A549 treated with AZD2906 at 1 μM for 4 hours (cell line): ENCODE measurements at places on chromosomes 6 and 20. TPM values are rescaled to one million over a fixed set of nuclear protein-coding genes. Genes with fewer than 3 reads are reported as not detected.

WFDC12 gene
- total RNA-seq: not detected in 5 replicates

CFAP61 gene
- total RNA-seq: 0.26 to 0.47 TPM (median 0.44 TPM) in 5 replicates

RAD21L1 gene
- total RNA-seq: not detected in 5 replicates

GRM1 gene
- total RNA-seq: 0.01 to 0.03 TPM (median 0.01 TPM) in 5 replicates

SDCBP2 gene
- total RNA-seq: 1.4 to 2.4 TPM (median 1.8 TPM) in 5 replicates

ID1 gene
- 331 to 548 TPM (median 489 TPM) in 5 replicates for total RNA-seq

CD40 gene
- total RNA-seq: 3.5 to 5.2 TPM (median 4.3 TPM) in 5 replicates

TBXT gene
- not detected in 5 replicates for total RNA-seq

BCAS1 gene
- 0.37 to 0.66 TPM (median 0.49 TPM) in 5 replicates for total RNA-seq

TSPO2 gene
- total RNA-seq: 0.09 TPM in 1 of 5 replicates, not detected in the others

ZBTB12 gene
- total RNA-seq: 2.9 to 4.5 TPM (median 3.8 TPM) in 5 replicates

IL20RA gene
- total RNA-seq: 0.06 to 0.14 TPM in 2 of 5 replicates, not detected in the others

CCN6 gene
- not detected in 5 replicates for total RNA-seq

KCNK16 gene
- not detected in 5 replicates for total RNA-seq

PI3 gene
- total RNA-seq: 2.6 to 5.1 TPM (median 3.0 TPM) in 5 replicates

ID4 gene
- total RNA-seq: 0.48 to 1.0 TPM (median 0.86 TPM) in 5 replicates

TPD52L1 gene
- total RNA-seq: 47.4 to 53.1 TPM (median 49.1 TPM) in 5 replicates

EYS gene
- total RNA-seq: 0.02 to 0.11 TPM (median 0.10 TPM) in 4 of 5 replicates, not detected in the other

OXT gene
- total RNA-seq: not detected in 5 replicates

RARS2 gene
- 18.6 to 19.7 TPM (median 19.5 TPM) in 5 replicates for total RNA-seq

HLA-G gene
- 0.06 TPM in 1 of 5 replicates, not detected in the others for total RNA-seq

C6orf15 gene
- total RNA-seq: not detected in 5 replicates

ENPP3 gene
- total RNA-seq: not detected in 5 replicates

ANKRD6 gene
- total RNA-seq: 1.2 to 2.5 TPM (median 1.6 TPM) in 5 replicates

TRDN gene
- total RNA-seq: not detected in 5 replicates

MRAP2 gene
- 1.2 to 1.8 TPM (median 1.6 TPM) in 5 replicates for total RNA-seq

PDE7B gene
- 0.51 to 0.87 TPM (median 0.66 TPM) in 5 replicates for total RNA-seq

ADAT2 gene
- 3.5 to 4.0 TPM (median 3.8 TPM) in 5 replicates for total RNA-seq

CHD6 gene
- total RNA-seq: 6.1 to 10.5 TPM (median 9.3 TPM) in 5 replicates

CLDN20 gene
- total RNA-seq: not detected in 5 replicates

BIRC7 gene
- total RNA-seq: 1.4 to 3.0 TPM (median 2.3 TPM) in 5 replicates

ELOVL2 gene
- total RNA-seq: 5.2 to 6.5 TPM (median 6.5 TPM) in 5 replicates

ROS1 gene
- total RNA-seq: 0.21 to 0.29 TPM (median 0.22 TPM) in 5 replicates

BTNL2 gene
- total RNA-seq: not detected in 5 replicates

EFCAB8 gene
- total RNA-seq: 0.01 TPM in 1 of 5 replicates, not detected in the others

SLPI gene
- total RNA-seq: 10.1 to 16.1 TPM (median 11.6 TPM) in 5 replicates

PSORS1C2 gene
- total RNA-seq: 0.08 TPM in 1 of 5 replicates, not detected in the others

SLC22A7 gene
- not detected in 5 replicates for total RNA-seq
